Suprapubic skin (tissue), 4 donors: ENCODE measurements at places on chromosomes 5 and 9. TPM values are rescaled to one million over a fixed set of nuclear protein-coding genes. Genes with fewer than 3 reads are reported as not detected.

DNA sequence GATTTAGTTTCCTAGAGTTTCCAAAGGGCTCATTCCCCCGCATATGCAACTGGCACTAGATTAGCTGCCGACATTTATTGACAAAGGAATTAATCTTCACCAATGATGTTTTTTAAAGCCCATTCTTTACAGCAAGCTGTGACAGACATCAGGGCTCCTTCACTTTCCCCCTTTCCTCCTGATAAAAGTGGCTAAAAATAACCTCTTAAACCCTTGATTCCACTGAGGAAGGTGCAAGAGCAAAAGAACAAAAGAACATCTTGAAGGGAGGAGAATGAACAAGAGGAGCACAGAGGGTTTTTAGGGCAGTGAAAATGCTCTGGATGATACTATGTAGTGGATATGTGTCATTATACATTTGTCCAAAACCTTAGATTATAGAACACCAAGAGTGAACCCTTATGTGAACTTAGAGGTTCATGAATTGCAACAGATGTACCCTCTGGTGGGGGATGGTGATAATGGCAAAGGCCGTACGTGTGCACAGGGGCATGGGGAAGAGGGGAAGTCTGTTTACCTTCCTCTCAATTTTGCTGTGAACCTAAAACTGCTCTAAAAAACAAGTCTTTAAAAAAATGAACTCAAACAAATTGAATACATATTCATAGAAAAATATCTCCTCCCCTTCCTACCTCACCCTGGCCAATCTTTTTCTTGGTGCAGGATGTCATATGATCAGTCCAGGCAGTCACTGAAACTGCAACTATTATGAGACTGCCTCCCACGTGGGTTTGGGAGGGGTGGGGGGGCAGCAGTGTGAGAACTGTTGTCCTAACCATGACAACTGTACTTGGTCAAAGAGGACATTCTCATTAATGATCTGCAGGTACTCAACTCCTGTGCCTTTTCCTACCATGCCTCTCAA is 83.0 kb downstream of the MARCHF3 start:
- DNase-seq, result no peak

GRCh38 chr5:72561148-72561972 is 54.1 kb upstream of the ZNF366 start:
- DNase-seq, result no peak

- DNase-seq, result peak; percentile 96
These were observed at the start of gene PNPLA7 for GRCh38 chr9:137550231-137550621. PNPLA7 (minus strand) TSS chr9:137550402; CDS start chr9:137550197, 205 bp downstream.

GRCh38 chr9:83062651-83063527 is at the start of gene RASEF:
RASEF (minus strand) TSS chr9:83063142; CDS start chr9:83062867, 275 bp downstream.
- DNase-seq, result no peak

DNA sequence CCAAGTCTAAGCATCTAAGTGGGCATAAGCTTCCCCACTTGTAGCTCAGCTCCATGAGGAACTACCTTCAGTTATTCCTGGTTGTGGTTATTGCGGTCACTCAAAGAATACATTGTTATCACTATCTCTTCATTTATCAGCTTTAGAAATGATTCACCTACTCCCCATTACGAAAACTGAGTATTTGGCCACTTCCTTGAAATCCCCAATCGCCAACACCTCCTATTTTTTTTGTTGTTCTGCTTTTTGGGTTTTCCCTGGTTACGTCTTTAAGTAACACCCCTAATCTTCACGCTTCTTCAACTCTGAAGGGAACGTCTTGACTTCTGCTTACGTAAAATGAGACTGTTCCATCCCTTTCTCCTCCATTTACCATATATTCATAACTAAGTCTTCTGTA is 20.7 kb downstream of the MAPK9 start:
- DNase-seq, result no peak

Gene TAS2R1
- total RNA-seq, result not detected

Gene SPATA31A3
- total RNA-seq, result not detected

GRCh38 chr5:80210014-80210413 is 45.8 kb downstream of the SERINC5 start:
- no peak for DNase-seq
